ENCODE measurements at places on chromosomes 1 and 21. TPM values are rescaled to one million over a fixed set of nuclear protein-coding genes. Genes with fewer than 3 reads are reported as not detected.

Gene DNASE2B
- not detected for total RNA-seq

Gene SLC9C2
- not detected for total RNA-seq

Gene PROX1
- total RNA-seq: 0.28 TPM

GRCh38 chr1:75506976-75507375, 103.9 kb downstream of the SLC44A5 start:
- no peak overlapping the region for H3K4me3 ChIP-seq
- H3K36me3 ChIP-seq: no peaks in the 10 kb centered on the region
- DNase-seq: no peak
- no peaks in the 10 kb centered on the region for H3K4me1 ChIP-seq
- H3K27me3 ChIP-seq: no peaks in the 10 kb centered on the region

DNA sequence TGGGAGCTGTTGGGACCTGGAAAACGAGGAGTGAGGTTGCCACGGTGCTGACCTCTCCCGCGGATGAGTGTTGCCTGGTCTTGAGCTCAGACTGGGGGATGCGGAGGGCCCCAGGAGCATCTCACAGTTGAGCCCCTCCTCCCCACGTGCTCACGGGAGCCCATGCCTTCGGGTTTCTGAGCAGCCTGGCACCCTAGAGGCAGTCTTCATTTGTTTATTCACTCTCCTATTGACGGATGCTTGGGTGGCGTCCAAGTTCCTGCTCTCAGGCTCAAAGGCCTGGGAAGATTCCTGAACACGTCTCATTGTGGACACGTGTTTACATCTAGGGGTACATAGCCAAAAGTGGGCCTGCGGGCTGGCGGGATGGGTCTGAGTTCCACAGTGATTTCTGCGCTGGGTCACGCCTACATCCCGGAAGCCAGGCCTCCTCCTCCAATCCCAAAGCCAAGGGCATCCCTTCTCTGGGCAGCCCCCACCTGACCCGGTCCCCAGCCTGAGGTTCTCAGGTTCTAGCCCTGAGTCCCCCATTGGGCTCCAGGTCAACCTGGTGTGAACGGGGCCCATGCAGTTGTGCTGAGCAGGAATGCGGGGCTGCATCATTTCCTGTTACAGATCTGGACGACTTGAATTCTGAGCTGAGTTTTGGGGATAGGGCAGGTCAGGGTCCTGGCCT, 14.7 kb downstream of the WNT3A start:
- H3K36me3 ChIP-seq: no peaks in the 10 kb centered on the region
- peak; percentile 11 for DNase-seq
- H3K4me3 ChIP-seq: no peak overlapping the region
- no peak overlapping the region for H3K27ac ChIP-seq
- no peaks in the 10 kb centered on the region for H3K4me1 ChIP-seq

DNA sequence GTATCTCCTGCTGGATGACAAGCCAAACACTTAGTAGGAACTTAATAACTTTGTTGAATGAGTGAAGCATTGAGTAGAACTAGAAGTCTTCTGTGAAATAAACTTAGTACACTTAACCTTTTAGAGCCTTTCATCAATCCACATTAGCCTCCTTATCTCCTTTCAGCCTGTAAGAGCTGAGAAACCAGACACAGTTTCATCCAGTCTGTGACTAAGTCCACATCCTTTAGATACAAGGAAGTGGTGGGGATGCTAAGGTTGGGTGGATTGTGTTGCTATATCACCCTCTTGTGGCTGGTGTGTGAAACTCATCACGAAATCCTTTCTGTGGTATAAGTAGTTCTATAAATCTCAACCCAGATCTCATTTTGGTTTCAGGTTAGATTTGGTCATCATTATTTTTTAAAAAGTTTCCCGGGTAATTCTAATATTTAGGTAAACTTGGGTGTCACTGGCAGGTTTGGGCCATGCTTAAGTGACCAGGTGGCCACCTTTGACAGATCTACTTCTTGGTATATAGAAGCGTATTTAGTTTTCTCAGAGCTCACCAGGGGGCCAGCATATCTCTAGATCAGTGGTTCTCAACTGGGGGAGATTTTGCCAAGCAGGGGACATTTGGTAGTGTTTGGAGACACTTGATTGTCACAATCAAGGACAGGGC, 27.8 kb upstream of the CD84 start:
- H3K27me3 ChIP-seq: no peaks in the 10 kb centered on the region
- no peak overlapping the region for H3K27ac ChIP-seq

- DNase-seq: no peak
- H3K27ac ChIP-seq: no peak overlapping the region
- H3K36me3 ChIP-seq: peaks cover 35% of the 10 kb centered on the region
- no peaks in the 10 kb centered on the region for H3K4me1 ChIP-seq
- H3K27me3 ChIP-seq: no peaks in the 10 kb centered on the region
- no peak overlapping the region for H3K4me3 ChIP-seq
These were observed 18.0 kb downstream of the PODN start for GRCh38 chr1:53080041-53080440.

Gene AMY1C
- not detected for total RNA-seq

Gene ADAMTS1
- 116 TPM for total RNA-seq

GRCh38 chr1:55347866-55348265, 132.7 kb upstream of the USP24 start:
- H3K36me3 ChIP-seq: no peaks in the 10 kb centered on the region
- no peak overlapping the region for H3K27ac ChIP-seq
- no peaks in the 10 kb centered on the region for H3K27me3 ChIP-seq
- H3K4me3 ChIP-seq: no peak overlapping the region

Gene KRTCAP2
- total RNA-seq: 76.7 TPM

Gene FAM229A
- total RNA-seq: 0.36 TPM

- no peaks in the 10 kb centered on the region for H3K36me3 ChIP-seq
- H3K4me3 ChIP-seq: no peak overlapping the region
- peaks cover 35% of the 10 kb centered on the region for H3K27me3 ChIP-seq
- DNase-seq: no peak
- no peak overlapping the region for H3K27ac ChIP-seq
These were observed 48.5 kb downstream of the OPRD1 start for GRCh38 chr1:28860332-28861073.

Gene SPATA45
- not detected for total RNA-seq

- H3K27ac ChIP-seq: no peak overlapping the region
- no peaks in the 10 kb centered on the region for H3K36me3 ChIP-seq
- no peaks in the 10 kb centered on the region for H3K4me1 ChIP-seq
These were observed 438.1 kb downstream of the PRDM2 start for GRCh38 chr1:14138135-14138506.

DNA sequence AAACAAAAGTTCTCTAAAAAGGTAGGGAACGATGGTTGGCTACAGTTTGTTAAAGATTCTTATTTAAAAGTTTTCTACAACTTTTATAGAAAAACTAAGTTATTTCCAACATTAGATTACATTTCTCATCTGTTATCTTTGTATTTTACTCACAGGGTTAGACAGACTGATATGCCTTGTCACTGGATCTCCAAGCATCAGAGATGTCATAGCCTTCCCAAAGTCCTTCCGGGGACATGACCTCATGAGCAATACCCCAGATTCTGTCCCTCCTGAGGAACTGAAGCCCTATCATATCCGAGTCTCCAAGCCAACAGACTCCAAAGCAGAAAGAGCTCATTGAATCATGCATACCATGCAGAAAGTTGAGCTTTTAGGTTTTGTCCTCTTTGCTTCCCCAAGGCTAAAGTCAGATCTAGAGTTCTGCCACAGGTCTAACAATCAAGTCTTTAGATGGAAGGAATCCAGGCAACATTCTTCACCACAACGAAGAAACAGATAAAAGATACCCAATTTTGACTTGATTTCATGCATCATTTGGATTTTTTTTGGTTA, 10.3 kb downstream of the GAS5 start:
- H3K4me3 ChIP-seq: no peak overlapping the region
- DNase-seq: no peak
- peak overlapping the region; percentile 66 for H3K27ac ChIP-seq
- peaks cover 16% of the 10 kb centered on the region for H3K4me1 ChIP-seq
- H3K36me3 ChIP-seq: peaks cover 13% of the 10 kb centered on the region
- no peaks in the 10 kb centered on the region for H3K27me3 ChIP-seq

DNA sequence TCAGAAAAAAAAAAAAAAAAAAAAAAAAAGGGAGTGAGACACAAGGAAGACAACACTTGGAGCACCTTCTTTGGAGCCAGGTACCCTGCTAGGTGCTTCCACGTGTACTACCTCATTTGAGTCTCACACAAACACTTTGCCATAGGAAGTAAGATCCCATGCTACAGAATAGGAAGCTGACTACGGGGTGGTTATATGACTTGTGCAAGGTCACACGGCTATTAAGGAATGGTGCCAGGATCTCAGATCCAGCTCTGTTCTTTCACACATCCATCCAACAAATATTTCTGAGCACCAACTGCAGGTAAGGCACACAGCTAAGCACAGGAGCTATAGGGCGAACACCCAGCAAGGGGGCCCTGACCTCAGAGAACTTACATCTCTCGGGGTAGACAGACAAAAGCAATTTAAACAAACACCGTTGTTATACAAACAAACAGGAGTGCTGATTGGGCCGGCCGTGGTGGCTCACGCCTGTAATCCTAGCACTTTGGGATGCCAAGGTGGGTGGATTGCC, 22.4 kb downstream of the PTAFR start:
- H3K4me3 ChIP-seq: no peak overlapping the region
- H3K27me3 ChIP-seq: no peaks in the 10 kb centered on the region
- DNase-seq: no peak
- peak overlapping the region; percentile 20 for H3K27ac ChIP-seq
- H3K4me1 ChIP-seq: peaks cover 18% of the 10 kb centered on the region

DNA sequence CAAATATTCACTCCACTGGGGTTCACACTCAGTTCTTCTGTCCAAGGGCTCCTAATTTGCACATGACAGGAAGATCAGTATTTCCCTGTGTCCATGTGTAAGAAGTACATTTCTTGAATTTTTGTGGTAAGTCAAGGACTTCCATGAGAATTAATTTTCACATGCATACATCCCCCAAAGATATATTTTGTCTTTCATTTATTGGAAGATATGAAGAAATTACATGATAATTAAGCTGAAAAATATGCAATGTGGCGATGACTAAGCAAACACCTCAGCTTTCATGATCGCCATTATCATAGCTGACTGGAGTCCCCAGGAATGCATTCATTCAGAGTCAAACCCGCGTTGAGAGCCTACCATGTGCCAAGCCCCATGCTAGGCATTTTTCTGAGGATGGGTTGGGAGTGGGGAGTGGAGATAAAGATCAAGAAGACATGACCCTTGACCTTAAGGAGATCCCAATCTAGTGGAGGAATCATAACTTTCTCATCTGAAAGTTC, 104.6 kb upstream of the F3 start:
- H3K27ac ChIP-seq: peak overlapping the region; percentile 99
- no peaks in the 10 kb centered on the region for H3K36me3 ChIP-seq
- H3K4me1 ChIP-seq: peaks cover 24% of the 10 kb centered on the region
- peak; percentile 86 for DNase-seq

Gene OR2T11
- not detected for total RNA-seq

DNA sequence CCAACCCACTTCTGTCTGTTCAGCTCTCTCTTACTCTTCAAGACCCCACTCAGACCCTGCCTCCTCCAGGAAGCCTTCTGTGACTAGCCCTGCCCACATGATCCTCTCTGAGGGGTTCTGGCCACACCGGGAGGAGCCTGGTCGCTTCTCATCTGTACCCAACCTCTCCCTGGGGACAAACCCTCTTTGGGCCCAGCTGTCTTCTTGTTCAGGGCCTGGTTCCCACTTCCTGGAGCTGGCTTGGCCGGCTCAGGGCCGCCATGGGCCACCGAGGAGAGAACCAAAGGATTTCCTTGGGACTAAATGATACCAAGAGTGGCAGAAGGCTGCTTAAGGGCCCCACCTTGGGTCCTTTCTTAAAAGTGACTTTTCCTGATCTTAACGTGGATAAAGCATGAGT, 124.7 kb upstream of the ZBTB40 start:
- peaks cover 66% of the 10 kb centered on the region for H3K27me3 ChIP-seq
- DNase-seq: no peak
- no peaks in the 10 kb centered on the region for H3K36me3 ChIP-seq
- H3K4me1 ChIP-seq: no peaks in the 10 kb centered on the region
- no peak overlapping the region for H3K4me3 ChIP-seq
- no peak overlapping the region for H3K27ac ChIP-seq

- no peak overlapping the region for H3K4me3 ChIP-seq
- H3K4me1 ChIP-seq: no peaks in the 10 kb centered on the region
These were observed 13.9 kb upstream of the C2CD2 start for GRCh38 chr21:41967708-41968107.

GRCh38 chr1:53025034-53025768, 36.8 kb upstream of the PODN start:
- peaks cover 8% of the 10 kb centered on the region for H3K4me1 ChIP-seq
- no peak overlapping the region for H3K4me3 ChIP-seq
- peak overlapping the region; percentile 59 for H3K27ac ChIP-seq
- H3K36me3 ChIP-seq: peaks cover 7% of the 10 kb centered on the region

Gene FCRL6
- not detected for total RNA-seq

DNA sequence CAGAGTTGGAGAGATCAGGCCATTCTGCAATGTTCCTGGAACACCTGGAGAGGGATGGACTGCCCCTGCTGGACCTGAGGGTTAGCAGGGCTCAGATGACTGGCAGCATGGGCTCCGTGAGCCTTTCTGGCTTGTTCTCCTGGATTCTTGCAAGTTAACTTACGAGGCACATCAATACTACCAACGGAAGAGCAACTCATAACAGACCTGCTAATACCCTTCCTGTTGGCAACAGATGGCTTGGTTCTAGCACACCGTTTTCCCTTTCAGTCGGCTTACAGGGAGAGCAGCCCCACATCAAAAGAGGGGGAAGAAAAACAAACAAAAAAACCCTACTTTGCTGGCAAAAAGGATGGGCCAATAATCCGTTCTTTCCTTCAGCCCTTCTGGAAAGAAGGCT, 47.9 kb downstream of the SLC66A1 start:
- no peak for DNase-seq
- no peaks in the 10 kb centered on the region for H3K27me3 ChIP-seq
- peaks cover 6% of the 10 kb centered on the region for H3K4me1 ChIP-seq
- no peak overlapping the region for H3K27ac ChIP-seq
- no peak overlapping the region for H3K4me3 ChIP-seq

Gene DEPDC1
- 14.7 TPM for total RNA-seq

GRCh38 chr1:112625696-112626095, 6.1 kb downstream of the CAPZA1 start:
- DNase-seq: no peak
- no peak overlapping the region for H3K4me3 ChIP-seq
- H3K27ac ChIP-seq: no peak overlapping the region

Gene LIN28A
- total RNA-seq: not detected

DNA sequence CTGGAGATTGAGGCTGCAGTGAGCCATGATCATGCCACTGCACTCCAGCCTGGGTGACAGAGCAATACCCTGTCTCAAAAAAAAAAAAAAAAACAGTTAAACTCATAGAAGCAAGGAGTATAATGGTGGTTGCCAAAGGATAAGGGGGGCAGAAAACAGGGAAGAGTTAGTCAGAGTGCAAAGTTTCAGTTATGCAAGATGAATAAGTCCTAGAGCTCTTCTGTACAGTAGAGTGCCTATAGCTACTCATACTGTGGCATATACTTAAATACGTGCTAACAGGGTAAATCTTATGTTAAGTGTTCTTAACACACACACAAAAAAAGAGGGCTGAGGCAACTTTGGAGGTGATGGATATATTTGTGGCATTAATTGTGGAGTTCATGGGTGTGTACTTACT, 75.6 kb upstream of the COA6 start:
- DNase-seq: no peak
- no peaks in the 10 kb centered on the region for H3K27me3 ChIP-seq
- no peaks in the 10 kb centered on the region for H3K4me1 ChIP-seq

- peaks cover 36% of the 10 kb centered on the region for H3K4me1 ChIP-seq
- H3K27ac ChIP-seq: peak overlapping the region; percentile 86
- no peaks in the 10 kb centered on the region for H3K36me3 ChIP-seq
- no peak for DNase-seq
- no peaks in the 10 kb centered on the region for H3K27me3 ChIP-seq
- peak overlapping the region; percentile 64 for H3K4me3 ChIP-seq
These were observed 627 bp downstream of the CERS2 start for GRCh38 chr1:150973836-150974579.

Measured in IMR-90 (cell line).